Vagina (tissue), 2 donors: ENCODE measurements at places on chromosomes 13 and 19.
A peak's percentile ranks its signal among the peaks of the same experiment; 100 is the strongest.

GRCh38 chr19:33424181-33424580, 50.7 kb downstream of the CEBPG start:
- no peak for DNase-seq

- no peak for DNase-seq
These were observed 19.3 kb downstream of the PRR22 start for GRCh38 chr19:5765220-5765619.

DNA sequence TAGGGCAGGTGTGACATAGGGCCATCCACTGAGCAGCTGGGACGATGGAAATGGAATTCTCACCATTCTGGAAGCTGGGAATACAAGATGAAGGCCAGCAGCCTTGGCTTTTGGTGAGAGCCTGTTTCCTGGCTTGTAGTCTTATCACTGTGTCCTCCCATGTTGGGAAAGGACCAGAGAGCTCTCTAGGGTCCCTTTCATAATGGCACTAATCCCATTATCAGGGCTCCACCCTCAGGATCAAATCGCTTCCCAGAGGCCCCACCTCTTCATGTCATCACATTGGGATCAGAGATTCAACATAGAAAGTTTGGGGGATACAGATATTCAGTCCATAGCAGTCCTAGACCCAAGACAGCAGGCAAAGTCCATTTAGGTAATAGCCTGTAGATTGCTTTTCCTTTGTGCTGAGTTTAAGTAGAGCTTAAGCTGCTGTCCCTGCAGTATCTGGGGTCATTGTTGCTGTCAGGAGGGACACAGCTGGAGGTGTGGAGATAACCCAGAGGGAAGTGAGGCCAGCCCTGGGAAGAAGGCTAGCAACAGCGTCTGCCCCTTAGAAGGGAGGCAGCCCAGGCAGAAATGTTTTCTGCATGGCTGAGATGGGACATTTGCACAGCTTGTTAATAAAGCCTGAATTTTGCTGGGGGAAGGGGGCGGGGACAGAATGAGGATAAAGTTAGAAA, 136.5 kb upstream of the GPR12 start:
- DNase-seq, result no peak

GRCh38 chr13:61935710-61936109, 520.1 kb upstream of the PCDH20 start:
- DNase-seq, result no peak

DNA sequence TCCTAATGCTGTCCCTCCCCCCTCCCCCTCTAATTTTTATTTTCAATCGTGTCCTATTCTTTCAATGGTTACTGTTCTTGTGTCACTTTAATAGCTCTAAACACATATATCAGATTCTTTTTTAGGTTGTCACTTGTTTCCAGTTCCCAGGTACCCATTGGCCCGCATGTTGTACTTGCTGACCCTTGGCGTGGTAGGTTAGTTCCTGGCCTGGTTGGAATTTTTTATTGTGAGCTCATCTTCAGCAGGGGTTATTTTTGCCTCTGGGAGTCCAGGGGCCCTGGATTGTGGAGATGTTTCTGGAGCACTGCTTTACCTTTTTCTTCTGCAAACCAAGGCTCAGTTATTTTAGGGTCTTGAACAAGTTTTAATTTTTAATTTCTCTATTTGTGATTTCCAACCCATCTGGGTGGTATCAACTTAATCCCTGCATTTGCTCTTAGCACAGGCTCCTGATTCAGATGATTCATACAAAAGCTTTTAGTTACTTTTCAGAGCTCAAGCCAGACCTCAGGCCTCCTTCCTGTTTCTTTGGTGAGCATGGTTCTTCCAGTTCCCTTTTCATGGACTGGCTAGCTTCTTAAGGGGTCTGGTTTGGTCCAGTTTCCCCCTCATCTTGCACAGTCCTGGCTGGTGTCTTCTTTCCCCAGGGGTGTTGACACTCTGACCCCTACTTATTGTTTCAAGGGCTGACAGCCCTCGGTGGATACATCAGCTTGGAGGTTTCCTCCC, 220.5 kb downstream of the TM9SF2 start:
- DNase-seq, result no peak

- no peak for DNase-seq
These were observed 26.7 kb upstream of the RNF113B start for GRCh38 chr13:98203646-98204326.

DNA sequence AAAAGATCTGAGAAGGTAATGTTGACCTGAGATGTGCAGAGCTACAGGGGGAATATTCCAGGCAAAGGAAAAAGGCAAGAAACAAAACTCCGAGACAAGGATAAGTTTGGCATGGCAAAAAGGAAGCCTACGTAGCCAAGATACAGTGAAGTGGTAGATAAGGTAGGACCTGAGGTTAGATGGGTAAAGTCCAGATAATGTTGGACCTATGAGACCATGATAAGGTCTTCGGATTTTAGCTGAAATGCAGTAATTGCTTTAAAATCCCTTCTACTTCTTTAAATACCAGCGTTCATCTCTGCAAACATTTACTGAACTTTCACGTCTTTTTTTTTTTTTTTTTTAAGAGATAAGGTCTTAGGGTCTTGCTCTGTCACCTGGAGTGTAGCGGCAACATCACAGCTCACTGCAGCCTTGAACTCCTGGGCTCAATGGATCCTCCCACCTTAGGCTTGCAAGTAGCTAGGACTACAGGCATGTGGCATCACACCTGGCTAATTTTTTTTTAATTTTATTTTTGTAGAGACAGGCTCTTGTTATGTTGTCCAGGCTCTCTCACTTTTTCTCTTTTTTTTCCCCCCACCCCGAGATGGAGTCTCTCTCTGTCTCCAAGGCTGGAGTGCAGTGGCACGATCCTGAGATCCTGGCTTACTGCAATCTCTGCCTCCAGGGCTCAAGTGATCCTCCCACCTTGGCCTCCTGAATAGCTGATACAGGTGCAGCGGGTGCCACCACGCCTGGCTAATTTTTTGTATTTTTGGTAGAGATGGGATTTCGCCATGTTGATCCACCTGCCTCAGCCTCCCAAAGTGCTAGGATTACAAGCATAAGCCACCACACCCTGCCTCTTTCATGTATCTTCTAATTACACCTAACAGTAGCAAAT, 4.2 kb upstream of the WBP4 start:
- no peak for DNase-seq

DNA sequence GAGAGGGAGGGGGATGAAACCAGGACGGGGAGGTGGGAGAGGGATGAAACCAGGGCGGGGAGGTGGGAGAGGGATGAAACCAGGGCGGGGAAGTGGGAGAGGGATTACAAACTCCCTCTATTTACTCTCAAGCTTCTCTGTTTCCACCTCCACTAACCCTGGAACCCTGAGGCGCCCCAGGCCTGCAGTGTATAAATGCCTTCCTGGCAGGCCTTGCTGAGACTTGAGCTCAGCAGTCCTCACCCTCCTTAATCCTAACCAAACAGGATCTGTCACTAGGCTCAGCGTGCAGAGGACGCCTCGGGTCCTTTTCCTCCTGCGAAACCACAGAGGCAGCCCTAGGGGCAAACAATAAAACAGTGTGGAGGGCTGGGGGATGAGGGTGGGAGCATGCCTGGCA, 32.1 kb upstream of the OR1M1 start:
- DNase-seq, result no peak

DNA sequence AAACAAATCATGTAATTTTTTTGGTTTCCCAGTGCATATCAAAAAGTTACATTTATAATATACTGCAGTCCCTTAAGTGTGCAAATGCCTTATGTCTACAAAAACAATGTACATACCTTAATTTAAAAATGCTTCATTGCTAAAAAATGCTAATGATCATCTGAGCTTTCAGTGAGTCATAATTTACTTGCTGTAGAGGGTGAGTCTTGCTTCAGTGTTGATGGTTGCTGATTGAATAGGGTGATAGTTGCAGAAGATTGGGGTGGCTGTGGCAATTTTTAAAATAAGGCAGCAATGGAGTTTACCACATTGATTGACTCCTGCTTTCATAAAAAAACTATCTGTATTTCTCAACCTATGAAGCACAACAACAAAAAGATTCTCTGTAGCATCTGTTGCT, 613.9 kb downstream of the TBC1D4 start:
- DNase-seq, result no peak

GRCh38 chr19:23318143-23318542, 67.9 kb upstream of the ZNF724 start:
- DNase-seq, result no peak

GRCh38 chr19:16405797-16406196, 66.0 kb downstream of the EPS15L1 start:
- no peak for DNase-seq

DNA sequence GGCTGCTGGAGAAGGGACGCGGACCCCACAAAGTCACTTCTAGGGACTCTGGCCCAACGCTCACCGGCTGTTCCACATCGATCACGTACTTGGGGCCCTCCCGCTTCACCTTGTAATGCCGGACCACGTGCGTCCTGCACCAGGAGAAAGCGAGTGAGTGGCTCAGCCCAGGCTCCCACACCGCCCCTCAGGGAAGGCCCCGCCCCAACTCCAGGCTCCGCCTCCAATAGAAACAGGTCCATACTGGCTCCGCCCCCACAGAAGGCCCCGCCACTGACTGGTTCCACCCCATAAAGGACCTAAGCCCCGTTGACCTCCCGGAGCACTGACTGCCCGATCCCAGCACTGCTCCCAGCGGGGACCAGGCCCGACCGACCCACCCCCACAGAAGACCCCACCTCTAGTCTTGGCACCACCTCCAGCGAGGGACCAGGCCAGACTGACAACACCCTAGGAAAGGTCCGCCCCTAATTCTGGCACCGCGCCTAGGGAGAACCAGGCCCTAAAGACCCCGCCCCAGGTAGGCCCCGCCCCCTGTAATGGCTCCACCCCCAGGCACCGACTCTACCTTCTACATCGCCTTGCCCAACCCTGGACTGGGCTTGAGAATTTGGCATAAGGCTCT, 11.3 kb downstream of the STAP2 start:
- no peak for DNase-seq

DNA sequence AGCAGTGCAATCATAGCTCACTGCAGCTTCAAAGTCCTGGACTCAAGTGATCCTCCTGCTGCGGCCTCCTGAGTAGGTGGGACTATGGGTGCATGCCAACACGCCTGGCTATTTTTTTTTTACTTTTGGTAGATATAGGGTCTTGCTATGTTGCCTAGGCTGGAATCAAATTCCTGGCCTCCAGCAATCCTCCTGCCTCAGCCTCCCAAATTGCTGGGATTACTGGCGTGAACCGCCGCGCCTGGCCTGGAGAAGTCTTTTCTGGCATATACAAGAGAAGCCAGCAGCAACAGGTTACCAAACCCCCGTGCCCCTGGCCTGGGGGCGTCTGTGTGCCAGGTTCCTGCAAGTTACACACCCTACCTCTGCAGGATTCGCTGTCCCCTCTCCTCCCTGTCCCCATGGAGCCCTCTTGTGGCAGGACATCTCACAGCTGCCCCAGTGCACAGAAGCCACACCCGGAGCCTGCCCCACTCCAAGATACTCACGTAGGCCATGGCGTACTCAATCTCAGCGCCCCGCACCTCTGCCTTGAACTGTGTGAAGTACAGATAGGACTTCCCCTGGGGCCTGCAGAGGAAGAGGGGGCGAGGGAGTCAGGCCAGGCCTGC, 9.9 kb downstream of the MYDGF start:
- DNase-seq, result no peak

GRCh38 chr13:38213314-38213713, 136.3 kb upstream of the UFM1 start:
- DNase-seq, result no peak

- DNase-seq, result no peak
These were observed 23.1 kb downstream of the MAU2 start for GRCh38 chr19:19343762-19344161.

DNA sequence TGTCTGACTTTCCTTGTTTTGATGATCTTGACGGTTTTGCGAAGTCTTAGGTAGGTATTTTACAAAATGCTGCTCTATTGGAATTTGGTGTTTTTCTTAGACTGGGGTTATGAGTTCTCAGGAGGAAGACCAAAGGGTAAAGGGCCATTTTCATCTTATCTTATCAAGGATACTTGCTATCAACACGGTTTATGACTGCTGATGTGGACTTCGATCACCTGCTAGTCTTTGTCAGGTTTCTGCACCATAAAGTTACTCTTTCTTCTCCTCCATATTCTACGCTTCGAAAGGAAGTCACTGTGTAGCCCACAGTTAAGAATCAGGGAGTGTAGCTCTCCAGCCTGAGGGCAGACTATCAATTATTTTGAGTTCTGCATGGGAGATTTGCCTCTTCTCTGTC, 7.4 kb upstream of the CEBPG start:
- DNase-seq, result no peak

- no peak for DNase-seq
These were observed 111.3 kb downstream of the KATNAL1 start for GRCh38 chr13:30196025-30196424.

DNA sequence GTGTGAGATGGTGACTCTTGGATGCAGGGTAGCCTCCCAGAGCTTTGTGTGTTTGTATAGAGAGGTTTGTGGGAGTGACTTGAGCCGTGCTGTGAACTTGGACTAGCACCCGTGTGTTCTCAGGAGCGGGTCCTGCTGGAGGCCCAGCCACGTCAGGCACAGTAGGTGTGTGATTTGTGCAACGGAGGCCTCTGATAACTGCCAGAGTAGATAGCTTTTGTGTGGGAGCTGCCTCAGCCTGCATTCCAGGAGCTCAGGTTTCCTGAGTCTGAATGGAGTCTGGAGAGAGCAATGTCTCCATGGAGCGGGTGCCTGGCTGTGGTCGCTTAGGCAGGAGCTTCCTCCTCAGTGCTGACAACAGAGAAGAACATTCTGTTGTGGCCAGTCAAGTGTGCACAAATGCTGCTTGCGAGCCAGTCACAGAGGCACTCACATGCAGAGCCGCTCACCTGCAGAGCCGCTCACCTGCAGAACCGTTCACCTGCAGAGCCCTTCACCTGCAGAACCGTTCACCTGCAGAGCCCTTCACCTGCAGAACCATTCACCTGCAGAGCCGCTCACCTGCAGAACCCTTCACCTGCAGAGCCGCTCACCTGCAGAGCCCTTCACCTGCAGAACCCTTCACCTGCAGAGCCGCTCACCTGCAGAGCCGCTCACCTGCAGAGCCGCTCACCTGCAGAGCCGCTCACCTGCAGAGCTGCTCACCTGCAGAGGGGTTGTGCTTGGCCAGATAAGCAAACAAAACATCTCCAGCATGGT, 32.6 kb downstream of the TFDP1 start:
- DNase-seq, result no peak

DNA sequence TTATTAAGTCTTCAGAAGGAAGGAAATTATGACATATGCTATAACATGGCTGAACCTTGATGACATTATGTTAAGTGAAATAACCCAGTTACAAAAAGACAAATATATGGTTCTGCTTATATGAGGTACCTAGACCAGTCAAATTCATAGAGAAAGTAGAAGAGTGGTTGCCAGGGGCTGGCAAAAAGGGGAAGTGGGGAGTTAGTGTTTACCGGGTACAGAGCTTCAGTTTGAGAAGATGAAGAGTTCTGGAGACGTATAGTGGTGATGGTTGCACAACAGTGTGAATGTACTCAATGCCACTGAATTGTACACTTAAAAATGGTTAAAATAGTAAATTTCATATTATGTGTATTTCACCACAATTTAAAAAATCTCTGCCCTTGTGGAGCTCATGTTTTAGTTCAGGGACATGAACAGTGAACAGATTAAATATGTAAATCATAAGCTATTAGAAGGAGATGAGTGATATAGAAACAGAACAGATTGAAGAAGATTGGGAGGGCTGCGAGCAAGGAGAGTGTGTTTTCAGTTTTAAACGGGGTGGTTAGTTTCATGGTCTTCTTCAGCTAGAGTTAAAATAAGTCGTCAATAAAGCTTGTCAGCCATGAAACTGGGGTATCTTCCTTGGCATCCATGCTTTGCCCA, 355.2 kb downstream of the KCNRG start:
- DNase-seq, result no peak

GRCh38 chr19:48122421-48122820, 11.8 kb upstream of the PLA2G4C start:
- no peak for DNase-seq

- no peak for DNase-seq
These were observed 108.2 kb downstream of the SHISA2 start for GRCh38 chr13:25943658-25944057.

GRCh38 chr19:49338023-49338677, 2.9 kb downstream of the CD37 start:
- DNase-seq, result peak; percentile 85
